Activated naive CD4-positive, alpha-beta T cell treated with anti-CD3 and anti-CD28 coated beads for 36 hours (primary cell): ENCODE measurements at places on chromosomes 4 and X. TPM values are rescaled to one million over a fixed set of nuclear protein-coding genes. Genes with fewer than 3 reads are reported as not detected.

HAND2 gene
- not detected for total RNA-seq

DNA sequence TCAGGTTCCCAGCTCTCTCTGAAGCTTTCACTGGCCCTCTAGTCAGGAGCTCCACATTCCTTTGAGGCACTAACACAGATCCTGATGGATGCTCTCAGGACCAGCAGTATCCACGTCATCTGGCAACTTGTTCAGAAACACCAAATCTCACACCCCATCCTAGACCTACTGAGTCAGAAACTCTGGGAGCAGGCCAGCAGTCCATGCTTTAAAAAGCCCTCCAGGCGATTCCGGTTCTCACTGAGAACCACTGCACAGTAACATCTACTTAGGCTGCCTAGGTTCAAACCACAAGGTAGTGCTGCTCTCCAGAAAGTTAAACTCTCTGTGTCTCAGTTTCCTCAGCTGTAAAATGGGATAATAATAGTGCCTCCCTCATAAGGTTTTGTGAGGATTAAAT lies 55.3 kb downstream of the CCDC158 start:
- no peak for DNase-seq

DNA sequence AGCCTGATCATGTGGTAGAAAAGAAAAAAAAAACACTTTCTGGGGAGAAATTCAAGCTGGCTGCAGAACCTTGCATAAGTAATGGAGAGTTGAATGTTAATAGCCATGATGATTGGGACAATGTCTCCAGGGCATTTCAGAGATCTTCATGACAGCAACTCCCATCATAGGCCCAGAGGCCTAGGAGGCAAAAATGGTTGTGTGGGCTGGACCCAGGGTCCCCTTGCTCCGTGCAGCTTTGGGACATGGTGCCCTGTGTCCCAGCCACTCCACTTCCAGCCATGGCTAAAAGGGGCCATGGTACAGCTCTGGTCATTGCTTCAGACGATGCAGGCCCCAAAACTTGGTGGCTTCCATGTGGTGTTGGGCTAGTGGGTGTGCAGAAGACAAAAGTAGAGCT lies 1170.9 kb downstream of the C4orf33 start:
- no peak for DNase-seq

PCYT1B gene
- total RNA-seq: 0.17 TPM

SMR3B gene
- not detected for total RNA-seq

ZNF141 gene
- 23.2 TPM for total RNA-seq

GRCh38 chr4:101066626-101067170 lies 280.6 kb downstream of the PPP3CA start:
- no peak for DNase-seq

DNA sequence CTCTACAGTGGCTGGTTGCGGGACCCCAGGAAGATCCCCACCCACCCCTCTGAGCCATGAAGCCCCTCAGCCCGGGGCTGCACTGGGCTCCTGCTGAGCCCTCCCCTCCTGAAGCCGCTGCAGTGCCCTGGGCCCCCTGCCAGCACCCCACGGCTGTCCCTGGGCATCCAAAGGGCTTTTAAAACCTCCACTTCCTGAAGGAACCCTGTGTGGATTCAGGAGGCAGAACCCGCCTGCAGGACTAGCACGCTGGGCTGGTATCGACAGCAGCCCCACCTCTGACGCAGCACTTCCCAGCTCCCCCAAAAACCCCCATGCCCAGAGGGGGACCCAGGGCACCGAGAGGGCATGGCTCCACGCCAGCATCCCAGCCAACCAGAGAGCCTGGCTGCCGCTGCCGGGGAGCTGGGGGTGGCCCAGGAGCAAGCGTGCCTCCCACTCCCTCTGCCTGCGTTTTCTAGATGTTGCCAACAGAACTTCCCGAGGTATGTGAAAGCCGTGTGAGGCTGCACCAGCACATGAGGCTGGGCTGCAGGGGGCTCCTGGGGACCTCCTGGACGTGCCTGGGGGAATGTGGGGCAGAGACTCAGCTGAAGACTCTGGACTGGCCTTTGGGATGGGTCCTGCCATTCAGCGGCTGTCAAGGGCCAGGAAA lies 6.3 kb downstream of the MXD4 start:
- DNase-seq: peak; percentile 3

EDNRA gene
- total RNA-seq: not detected

DNA sequence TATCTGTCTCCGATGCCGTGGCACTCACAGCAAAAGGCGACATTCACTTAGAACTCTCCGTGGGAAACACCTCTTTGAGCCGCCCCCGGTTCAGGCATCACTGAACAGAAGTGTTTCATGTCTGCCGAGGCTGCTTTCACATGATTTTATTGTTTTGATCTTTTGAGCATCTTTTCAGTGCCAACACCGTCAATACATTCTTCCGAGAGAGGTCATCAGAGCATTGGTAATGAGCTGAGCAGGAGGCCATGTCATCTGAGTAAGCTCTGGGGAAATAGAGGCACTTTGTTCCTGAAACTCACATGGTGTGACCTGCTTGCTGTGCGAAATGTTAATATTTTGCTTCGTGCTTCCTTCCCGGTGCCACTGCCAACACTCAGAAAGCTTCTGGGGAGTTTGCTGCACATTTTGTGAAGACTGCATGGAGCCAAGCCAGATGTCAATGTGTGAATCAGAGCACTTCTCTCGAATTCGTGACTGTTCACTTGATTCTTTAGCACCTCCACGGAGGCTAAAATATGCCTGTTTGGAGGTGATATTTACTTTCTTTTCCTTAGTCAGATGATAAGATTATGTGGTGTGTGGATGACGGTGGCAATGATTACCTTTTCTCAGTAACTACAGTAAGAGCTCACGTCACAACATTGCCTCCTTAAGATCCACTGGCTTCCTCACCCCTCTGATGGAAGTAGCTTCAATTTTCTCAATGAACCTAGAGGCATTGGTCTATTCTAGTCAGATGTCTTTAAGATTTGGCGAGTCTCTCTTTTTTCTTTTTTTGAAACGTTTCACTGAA lies 222.3 kb upstream of the HS3ST1 start:
- no peak for DNase-seq

GRCh38 chrX:109155161-109155560 lies 326.7 kb downstream of the GUCY2F start:
- DNase-seq: no peak

GRCh38 chrX:73647632-73648322 lies 84.8 kb downstream of the CHIC1 start:
- DNase-seq: no peak

GRCh38 chr4:38774181-38774955 lies 8.4 kb downstream of the TLR10 start:
- DNase-seq: no peak

DNA sequence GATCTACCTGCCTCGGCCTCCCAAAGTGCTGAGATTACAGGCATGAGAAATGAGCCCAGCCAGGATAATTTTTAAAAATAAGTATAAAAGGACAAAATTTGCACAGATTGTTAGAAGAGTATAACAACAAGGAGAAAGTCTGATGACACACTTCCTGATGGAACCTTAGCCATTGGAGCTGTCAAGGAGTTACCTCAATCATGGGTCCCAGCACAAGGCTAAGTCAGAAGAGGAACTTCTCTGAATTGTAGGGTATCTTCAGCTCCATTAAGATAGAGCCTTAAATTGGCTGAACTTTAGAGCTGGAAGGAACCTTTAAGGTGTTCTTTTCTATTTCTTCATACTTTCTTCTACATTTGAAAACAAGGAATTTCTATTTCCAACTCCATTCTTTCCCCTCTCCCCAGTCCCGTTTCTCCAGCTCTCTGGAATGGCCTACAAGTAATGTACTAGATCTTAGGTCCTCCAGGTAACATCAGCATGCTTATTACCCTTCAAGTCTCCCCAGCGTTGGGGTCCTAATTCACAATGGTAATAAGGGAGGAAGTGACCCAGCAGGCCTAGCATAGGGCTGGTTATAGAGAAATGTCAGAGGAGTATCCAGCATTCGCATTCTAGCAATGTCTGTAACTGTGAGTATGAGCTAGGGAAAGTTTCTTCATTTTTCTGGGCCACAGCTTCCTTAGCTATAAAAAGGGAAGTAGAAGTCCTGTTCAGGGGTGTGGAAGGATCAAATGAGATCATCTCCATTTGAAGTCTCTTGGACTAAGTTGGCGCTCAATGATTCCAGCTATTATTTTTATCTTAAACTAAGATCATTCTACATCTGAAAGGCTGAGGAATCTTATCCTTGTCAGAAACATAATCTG lies 18.5 kb upstream of the RBPJ start:
- DNase-seq: no peak

- peak; percentile 25 for DNase-seq
Measured at GRCh38 chr4:98996056-98996764, 689 bp downstream of the METAP1 start.
